CD4-positive, alpha-beta T cell treated with Interleukin-2 at 100 ng/mL for 4 hours (primary cell): ENCODE measurements at places on chromosomes 13 and 19.

DNA sequence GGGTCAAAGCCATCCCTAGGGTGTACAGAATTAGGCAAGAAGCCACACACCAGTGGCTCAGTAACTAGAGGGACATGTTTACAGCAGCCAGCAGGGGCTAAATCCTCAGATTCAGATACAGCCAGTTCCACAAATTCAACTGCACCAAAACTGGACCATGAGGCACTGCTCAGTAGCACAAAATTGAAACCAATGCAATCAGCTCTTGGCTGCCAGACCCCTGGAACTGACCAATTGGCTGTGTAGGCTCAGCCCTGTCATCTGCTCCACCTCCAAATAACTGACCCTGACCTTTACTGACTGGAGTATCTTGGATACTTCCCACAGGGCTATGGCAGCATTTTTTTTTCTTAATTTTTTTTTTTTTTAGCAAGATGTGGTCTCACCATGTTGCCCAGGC, 226.5 kb downstream of the FOXO1 start:
- DNase-seq = no peak

GRCh38 chr19:593505-593904, 3.8 kb downstream of the HCN2 start:
- no peak for DNase-seq

DNA sequence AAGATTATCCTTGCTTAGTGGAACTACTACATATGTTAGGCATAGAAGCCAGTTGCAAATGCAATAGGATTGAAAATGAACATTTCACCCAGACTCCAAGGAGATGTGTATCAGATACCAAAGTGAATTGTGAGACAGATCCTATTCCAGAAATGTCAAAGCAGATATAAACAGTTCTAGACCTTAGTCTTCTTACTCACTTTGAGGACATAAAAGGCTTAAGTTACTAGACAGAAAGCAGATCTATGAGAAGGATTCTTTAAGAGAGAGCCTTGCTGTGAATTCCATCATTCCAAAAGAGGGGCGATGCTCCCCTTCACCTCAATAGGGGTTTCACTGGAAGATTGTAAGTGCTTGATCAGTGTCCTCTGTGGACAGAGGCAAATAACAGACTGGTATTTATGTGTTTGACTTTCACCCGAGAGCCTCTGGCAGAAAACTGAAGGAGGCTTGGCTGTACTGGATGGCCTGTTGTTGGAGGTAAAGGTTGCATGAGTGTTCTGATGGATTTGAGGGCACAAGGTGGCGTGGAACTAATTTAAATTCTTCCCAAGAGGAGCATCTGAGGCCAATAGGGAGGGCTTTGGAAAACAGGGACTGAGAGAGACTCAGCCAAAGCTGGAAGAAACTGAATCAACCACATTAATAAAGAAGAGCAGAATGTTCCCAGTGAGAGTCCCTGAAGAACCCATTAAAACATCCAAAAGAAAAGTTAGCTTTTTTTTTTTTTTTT, 194.8 kb downstream of the DCLK1 start:
- DNase-seq = no peak

- no peak for DNase-seq
Measured at GRCh38 chr13:79246578-79246949, 159.5 kb downstream of the RBM26 start.

- no peak for DNase-seq
Measured at GRCh38 chr13:20713751-20714150, 10.3 kb downstream of the IL17D start.

GRCh38 chr13:113209336-113209758, at the start of gene CUL4A:
Gene CUL4A (plus strand): TSS chr13:113209613. CDS start chr13:113209628, 15 bp downstream.
- peak; percentile 70 for DNase-seq

DNA sequence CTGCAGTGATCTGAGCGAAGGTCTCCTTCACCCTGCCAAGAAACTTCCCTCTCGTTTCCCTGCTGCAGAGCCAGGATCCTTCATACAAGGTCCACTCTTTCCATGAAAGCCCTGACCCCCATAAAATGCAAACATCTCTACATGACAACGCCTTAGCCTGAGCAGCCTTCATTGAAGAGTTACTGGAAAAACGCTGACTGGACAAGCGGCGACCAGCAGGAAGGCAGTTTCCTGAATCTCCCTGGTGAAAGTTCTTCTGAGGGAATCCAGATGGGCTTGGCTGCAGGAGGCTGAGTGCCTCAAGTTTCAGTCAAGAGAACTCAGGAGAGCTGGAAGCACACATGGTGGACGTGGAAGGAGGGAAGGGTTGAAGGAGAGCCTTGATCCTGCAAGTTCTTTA, 17.7 kb downstream of the GSX1 start:
- no peak for DNase-seq

DNA sequence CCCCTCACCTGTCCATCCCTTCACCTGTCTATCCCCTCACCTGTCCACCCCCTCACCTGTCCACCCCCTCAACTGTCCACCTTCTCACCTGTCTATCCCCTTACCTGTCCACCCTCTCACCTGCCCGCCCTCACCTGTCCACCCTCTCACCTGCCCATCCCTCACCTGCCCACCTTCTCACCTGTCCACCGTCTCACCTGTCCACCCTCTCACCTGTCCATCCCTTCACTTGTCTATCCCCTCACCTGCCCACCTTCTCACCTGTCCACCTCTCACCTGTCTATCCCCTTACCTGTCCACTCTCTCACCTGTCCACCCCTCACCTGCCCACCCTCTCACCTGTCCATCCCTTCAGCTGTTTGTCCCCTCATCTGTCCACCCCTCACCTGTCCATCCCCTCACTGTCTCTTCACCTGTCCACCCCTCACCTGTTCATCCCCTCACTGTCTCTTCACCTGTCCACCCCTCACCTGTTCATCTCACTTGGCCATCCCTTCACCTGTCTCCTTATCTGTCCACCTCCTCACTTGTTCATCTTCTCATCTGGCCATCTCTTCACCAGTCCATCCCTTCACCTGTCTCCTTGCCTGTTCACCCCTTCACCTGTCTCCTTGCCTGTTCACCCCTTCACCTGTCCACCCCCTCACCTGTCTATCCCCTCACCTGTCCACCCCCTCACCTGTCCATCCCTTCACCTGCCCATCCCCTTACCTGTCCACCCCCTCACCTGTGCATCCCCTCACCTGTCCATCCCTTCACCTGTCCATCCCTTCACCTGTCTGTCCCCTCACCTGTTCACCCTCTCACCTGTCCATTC, 12.7 kb upstream of the KANK2 start:
- DNase-seq = no peak

GRCh38 chr19:6060600-6061375, 49.5 kb downstream of the RFX2 start:
- DNase-seq = peak; percentile 55

GRCh38 chr19:29823581-29824330, 12.0 kb downstream of the CCNE1 start:
- no peak for DNase-seq

DNA sequence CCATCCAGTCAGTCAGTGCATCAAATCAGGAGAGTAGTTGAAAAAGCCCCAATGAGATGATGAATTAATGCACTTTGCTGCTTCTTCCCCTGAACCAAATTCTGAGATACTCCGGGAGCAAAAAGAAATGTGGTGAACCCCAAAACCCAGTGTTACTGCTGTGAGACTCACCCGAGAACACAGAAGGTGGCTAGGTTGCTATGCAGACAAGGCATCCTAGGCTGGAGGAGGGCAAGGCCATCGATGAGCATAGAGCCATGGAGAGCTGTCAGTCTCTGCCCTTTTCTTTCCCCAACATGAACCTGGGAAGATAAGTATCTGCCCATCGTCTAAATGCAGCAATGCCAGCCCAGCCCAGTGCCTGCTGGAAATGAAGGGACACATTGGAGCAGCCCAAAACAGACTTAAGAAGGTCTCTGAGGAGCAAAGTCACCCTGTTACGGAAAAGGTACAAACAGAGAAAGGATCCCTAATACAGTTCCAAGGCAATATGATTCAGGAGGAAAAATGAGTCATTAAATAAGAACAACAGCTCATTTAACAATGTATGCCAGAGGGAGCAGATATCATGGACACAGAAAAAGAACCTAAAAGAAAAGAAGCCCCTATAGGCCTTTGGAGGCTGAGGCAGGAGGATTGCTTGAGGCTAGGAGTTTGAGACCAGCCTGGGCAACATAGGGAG, 272.0 kb downstream of the FOXO1 start:
- no peak for DNase-seq

GRCh38 chr13:77832339-77833100, 86.1 kb downstream of the EDNRB start:
- DNase-seq = no peak

DNA sequence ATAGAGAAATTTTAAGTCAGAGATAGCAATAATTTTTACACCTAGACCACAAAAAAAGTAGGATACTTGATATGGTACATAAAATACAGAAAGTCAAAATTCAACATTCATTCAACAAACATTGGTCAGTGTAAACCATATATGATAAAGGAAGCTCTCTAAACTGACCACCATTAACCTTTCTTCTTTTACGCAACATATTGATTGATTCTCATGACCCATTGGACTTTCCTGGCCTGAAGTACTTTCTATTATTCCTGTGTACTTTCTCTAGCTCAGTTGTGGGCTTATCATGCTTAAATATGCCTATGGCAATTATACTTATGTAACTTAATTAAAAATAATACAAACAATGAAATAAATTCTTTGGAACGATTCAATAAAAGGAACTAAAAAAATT, 10.7 kb downstream of the PIBF1 start:
- no peak for DNase-seq

GRCh38 chr19:54156953-54157352, 2.6 kb downstream of the LENG1 start:
- DNase-seq = no peak

GRCh38 chr13:95245071-95245470, 56.2 kb downstream of the ABCC4 start:
- no peak for DNase-seq

DNA sequence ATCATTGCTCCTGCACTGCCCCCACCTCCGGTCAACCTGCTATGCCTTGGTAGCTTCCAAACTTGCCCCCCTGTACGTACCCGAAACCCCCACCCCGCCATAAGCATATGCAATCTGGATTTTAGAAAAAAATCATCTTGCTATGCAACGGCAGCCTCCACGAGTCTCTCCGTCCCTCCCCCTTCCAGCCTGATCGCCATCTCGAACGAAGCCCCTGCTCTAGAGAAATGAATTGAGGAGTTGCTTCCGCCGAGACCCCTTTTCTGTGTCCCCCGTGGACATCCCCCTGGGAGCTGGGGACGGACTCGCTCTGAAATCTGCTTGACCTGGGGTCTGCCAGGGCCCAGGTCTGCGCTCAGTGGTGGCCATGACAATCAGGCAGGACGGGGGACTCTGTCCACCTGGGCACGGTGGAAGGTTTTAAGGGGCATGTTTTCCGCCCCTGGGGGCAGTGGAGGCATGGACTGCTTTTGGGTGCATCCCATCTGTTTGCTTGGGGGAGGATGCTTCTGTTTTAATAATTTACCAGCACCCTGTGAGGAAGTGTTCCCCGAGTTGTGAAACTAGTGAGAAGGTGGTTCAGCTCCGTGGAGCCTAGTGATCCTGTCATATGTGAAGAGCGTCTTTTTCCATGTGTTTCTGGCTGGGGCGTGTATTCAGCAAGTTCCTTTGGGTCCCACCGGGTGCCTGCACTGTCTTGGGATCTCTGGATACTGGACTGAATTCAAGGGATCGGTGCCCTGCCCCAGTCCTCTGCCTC, 1.0 kb downstream of the KDM4B start:
- no peak for DNase-seq

GRCh38 chr13:79112016-79112415, 294.0 kb downstream of the RBM26 start:
- DNase-seq = no peak

GRCh38 chr19:7280940-7281666, 13.1 kb downstream of the INSR start:
- no peak for DNase-seq

DNA sequence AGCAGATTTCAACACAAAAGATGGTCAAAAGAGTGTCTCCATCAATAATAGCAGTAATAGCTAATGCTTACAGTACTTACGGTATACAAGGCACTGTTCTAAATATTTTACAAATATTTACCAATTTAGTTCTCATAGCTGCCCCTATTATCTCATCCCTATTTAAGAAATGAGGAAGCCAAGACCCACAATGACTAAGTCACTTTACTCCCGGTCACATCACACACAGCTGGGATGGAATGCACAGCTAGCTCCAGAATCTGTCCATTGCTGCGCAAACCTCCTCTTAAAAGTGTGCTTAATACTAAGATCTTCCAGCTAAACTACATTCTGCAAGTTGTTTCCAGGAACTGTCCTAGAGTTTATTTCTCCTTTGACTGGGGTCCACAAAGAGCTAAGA, 63.4 kb downstream of the RAP2A start:
- no peak for DNase-seq

- no peak for DNase-seq
Measured at GRCh38 chr19:48598996-48599700, 7.4 kb upstream of the SPACA4 start.

GRCh38 chr19:32691291-32691951, at the start of gene NUDT19:
Gene NUDT19 (plus strand): TSS chr19:32691821. CDS start chr19:32691961, 140 bp downstream.
- DNase-seq = peak; percentile 77

DNA sequence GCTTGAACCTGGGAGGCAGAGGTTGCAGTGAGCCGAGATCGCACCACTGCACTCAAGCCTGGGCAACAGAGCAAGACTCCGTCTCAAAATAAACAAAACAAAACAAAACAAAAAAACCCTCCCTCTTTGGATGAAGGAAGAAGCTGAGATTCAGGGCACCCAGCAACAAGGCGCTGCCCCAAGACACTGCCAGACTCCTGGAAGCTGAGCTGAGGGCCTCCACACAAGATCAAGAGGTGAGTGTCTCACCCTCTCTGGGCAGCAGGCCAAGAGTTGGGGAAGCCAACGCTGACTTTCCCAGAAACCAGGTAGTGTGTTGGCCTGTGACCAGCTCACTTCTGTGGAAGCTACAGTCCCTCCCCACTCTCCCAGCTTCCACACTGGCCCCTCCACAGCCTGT, 3.7 kb upstream of the TYROBP start:
- DNase-seq = peak; percentile 39

DNA sequence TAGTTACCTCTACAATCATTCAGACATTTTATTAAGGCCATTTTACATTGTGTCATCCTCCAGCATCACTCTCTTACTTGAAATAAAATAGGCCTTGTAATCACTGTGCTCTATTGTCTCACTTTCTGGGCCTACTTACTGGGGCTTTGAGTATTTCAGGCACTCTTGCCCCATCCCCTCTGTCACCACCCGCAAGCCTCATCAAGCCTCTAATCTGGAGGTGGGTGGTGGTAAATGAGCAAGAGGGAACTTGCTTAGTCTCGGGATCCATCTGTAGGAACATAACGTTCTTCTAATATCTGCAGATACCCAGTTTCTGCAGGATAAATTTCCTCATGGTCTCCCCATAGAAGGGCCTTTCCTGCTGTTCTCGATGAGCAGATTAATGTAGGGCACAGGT, 19.4 kb upstream of the GPR18 start:
- DNase-seq = no peak
